IMR-90 (cell line): ENCODE measurements at places on chromosomes 5 and 9. TPM values are rescaled to one million over a fixed set of nuclear protein-coding genes. Genes with fewer than 3 reads are reported as not detected.

Gene PRR16
- 9.9 and 10.6 TPM in 2 replicates for total RNA-seq

DNA sequence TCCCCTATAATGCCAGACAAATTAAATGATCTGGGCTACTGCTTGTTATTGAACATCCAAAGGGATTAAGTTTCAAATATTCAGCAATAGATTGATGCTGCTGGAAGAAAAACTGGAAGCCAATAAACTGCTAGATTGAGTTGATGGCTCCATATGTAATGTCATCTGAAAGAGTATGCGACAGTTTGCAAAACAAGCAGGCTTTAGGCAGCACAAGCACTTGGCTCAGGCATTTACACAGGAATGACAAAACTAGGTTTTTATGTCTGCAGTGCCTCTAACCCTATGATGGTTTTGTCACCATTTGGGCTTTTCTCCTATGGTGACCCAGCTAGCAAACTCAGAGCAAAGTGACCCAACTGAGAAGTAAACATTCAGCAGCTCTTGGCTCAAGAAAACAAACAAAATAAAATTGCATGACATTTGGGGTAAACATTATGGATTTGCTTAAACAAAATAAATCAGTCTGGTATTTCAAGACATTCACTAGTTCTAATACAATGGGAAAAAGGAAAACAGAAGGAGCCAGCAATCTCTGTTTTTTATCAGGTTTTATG is 978.5 kb downstream of the DTWD2 start:
- DNase-seq = no peak

- DNase-seq = no peak
Observed at GRCh38 chr5:59254055-59254687, 639.4 kb downstream of the PDE4D start.

- DNase-seq = no peak
Observed at GRCh38 chr5:1876660-1877064, 6.1 kb downstream of the IRX4 start.

GRCh38 chr5:77167695-77168121 is 42.8 kb upstream of the PDE8B start:
- DNase-seq = peak; percentile 92

DNA sequence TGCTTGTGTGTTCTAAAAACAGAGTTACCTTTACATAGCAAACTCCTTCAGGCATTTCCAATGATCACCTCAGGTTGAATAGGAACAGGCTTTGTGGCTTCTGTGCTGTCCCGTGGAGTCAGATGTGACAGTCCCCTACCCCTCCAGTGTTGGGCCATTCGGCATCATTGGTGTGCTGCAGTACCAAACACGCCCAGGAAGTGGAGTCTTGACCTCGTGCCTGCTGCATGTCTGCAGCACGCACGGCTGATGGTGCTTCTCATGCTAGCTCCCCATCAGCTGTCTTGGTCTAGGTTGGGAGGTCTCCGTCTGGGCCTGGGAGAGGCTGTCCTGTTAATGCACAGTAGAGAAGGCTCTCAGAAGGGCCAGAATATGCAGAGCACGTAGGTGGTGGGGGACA is 42.5 kb upstream of the PHF2 start:
- no peak for DNase-seq
